ENCODE measurements at places on chromosomes 2 and 18.

- DNase-seq: no peak
Measured at GRCh38 chr2:197137231-197137630, 173.3 kb downstream of the ANKRD44 start.

DNA sequence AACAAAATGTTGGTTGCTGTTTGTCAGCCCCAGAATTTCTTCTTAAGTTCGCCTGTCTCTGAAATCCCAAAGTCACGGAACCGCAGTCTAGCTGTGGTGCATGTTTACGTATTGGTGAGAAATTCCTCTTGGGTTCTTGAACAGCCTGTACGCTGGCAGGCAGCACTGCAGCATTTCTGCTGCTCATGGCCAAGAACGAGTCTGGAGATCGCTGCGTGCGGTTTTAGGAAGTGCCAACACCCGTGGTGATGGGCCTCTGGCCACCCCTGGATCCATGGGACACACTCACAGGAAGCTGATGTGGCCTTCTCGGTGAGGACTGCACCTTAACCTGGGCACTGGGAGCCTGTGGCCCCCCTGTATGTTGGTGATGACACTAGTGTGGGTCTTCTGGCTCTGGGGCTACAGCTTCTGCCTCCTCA lies 23.7 kb downstream of the ASB1 start:
- no peak for DNase-seq

DNA sequence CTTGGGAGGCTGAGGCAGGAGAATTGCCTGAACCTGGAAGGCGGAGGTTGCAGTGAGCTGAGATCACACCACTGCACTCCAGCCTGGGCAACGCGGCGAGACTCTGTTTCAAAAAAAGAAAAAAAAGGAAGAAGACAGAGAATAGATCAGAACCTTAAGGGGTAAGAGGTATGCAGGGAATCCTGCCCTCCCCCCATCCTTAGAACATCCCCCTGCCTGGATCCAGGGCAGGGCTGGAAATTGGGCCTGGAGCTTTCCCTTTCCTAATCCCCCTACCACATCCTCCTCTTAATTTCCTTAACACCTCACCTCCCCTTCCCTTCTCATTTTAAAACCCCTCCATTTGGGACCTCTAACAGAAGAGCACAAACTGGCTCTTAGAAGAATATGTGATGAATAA lies 56.5 kb downstream of the RNU4ATAC start:
- DNase-seq: no peak

DNA sequence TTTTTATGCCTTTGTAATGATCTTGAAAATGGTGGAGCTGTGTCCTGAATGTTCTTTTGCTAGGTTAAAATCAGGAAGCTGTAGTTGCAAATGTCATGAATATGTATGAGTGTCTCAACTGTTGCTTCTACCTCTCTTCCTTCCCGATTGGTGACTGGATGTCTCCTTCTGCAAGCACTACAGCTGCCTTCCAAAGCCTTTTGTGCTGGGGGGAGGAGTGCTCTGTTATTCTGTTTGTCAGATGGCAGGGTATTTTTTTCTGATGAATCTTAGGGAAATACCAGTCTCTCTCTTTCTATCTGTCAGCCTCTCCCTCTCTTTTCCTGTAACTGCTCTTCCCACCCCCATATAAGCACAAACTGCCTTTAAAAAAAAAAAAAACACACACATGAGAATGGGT lies 1396.3 kb upstream of the CELF4 start:
- no peak for DNase-seq

- no peak for DNase-seq
Measured at GRCh38 chr18:61086657-61087056, 246.6 kb upstream of the CDH20 start.

- no peak for DNase-seq
Measured at GRCh38 chr2:69499242-69499641, 62.0 kb upstream of the NFU1 start.

GRCh38 chr18:44954257-44954656 lies 273.6 kb downstream of the SETBP1 start:
- DNase-seq: no peak

- no peak for DNase-seq
Measured at GRCh38 chr18:6382963-6383362, 31.7 kb downstream of the L3MBTL4 start.

GRCh38 chr2:24972315-24972961 lies 683 bp upstream of the DNAJC27 start:
- DNase-seq: no peak

GRCh38 chr2:48210189-48210588 lies 303.9 kb upstream of the FBXO11 start:
- DNase-seq: no peak

GRCh38 chr2:223084873-223085272 lies 32.9 kb downstream of the KCNE4 start:
- no peak for DNase-seq

- DNase-seq: no peak
Measured at GRCh38 chr18:55501579-55501978, 86.4 kb downstream of the TCF4 start.

DNA sequence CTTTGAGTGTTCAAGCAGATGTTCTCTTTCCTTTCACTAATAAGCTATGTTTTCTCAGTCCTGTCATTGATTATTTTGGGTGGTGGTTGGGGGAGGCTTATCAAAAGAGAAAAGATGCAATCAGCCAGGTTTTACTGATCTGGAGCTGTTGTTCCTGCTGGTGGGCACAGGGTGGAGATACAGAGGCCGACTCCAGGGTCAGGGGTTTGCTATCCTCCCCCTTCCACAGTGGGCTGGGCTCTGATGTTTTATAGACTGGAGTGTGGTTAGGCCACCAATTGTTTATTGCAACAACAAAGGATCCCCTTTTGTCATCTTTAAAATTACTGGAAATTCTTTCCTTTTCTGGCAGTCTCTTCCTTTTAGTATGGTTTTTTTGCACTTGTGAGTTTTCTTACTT lies 120.5 kb downstream of the TANC1 start:
- DNase-seq: no peak

DNA sequence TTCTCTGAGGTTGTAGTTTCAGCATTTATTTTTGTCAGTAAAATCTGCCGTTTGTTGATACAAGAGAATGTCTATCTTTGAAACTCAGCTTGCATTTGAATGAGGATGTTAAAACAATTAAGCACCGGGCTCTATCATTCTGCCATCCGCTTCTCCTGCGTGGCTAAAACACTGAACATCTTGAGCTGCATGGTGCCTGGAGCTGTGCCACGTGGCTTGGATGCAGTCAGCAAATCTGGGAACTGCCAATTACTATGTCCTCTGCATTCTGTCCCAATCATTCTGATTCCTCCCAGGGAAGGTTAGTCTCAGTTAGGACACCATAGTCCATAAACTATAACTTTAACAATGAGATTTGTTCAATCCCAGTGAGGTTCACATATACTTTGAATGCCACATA lies 598.4 kb downstream of the FBXO15 start:
- DNase-seq: no peak

DNA sequence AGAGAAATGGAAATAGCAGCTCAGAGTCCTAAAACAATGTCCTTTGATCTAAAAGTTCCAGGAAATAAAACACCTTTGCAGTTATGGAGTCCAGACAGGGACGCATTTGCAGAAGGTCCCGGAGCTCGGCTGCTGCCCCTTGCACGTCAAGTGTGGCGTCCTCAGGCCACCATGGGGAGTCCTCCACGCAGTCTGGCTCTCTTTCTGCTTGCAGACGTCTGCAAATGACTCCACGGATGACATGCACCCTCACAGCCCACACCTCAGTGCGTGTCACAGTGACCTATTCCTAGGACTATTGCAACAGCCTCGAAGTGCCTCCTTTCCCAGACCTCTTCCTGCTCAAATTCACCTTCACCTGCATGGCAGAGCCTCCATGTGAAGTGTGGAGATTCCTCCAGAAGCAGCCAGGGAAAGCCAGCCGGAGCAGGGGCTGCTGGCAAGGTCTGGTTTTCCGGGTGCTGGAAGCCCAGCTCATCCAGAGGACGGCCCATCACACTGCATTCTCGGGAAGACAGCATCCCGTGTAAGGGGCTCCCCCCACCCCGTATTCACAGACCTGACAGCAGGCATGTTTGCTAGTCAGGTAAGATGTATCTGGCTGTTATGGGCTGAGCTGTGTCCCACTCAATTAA lies 137.7 kb downstream of the ASB1 start:
- DNase-seq: no peak

GRCh38 chr2:44291281-44292248 lies 16.3 kb downstream of the SLC3A1 start:
- no peak for DNase-seq

DNA sequence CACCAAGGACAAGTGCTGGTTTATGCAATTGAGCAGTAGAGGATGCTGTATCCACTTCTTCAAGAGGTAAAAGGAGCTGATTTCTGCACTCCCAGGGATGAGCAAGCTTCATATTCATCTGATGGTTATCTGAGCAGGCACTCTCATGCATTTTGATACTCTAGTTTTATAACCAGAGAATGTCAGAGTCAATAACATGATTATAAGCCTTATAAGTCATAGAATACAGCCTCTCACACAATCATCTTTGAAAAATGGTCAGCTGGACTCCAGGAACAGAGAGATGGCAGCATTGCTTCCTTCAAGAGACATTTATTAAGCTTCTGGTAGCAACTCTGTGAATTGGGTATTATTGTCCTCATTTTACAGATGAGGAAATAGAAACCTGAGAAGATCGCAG lies 167.1 kb downstream of the SLC8A1 start:
- DNase-seq: no peak

- DNase-seq: no peak
Measured at GRCh38 chr18:58892488-58892887, 27.8 kb downstream of the ZNF532 start.

DNA sequence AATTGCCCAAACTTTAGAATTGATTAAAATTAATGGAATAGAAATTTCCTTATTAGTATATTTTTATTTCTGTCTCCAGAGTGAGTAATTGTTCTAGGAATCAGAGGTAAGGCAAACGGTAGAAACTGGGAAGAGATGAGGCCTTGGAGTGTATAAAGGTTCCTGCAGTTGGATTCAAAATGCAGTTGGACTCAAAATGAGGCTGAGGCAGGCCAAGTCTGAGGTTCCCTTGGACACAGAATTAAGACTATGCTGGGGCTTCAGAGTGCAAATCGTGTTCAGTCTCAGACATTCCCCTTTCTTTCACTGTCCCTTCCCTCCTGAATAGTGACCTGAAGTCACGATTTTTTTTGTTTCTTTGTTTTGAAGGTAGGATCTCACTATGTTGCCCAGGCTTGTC lies 746.9 kb upstream of the NRXN1 start:
- DNase-seq: no peak

GRCh38 chr18:3691705-3692104 lies 241.7 kb downstream of the TGIF1 start:
- DNase-seq: no peak

DNA sequence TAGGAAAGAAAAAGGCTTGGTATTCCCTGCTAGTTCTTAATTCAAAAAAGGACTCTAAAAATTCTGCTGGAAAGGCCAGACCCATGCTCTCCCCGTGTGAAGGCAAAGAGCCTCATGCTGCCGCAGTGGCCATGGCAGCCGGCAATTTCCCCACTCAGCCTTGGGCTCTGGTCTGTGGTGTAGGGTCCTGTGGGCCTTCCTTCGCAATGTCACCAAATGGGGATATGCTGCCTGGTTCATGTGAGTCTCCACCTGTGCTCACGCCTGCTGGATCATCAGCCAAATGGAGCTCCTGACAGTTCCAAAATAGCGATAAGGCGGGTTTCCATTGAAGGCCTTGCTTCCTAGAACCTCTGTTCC lies 282.8 kb upstream of the ATP5MC3 start:
- no peak for DNase-seq

DNA sequence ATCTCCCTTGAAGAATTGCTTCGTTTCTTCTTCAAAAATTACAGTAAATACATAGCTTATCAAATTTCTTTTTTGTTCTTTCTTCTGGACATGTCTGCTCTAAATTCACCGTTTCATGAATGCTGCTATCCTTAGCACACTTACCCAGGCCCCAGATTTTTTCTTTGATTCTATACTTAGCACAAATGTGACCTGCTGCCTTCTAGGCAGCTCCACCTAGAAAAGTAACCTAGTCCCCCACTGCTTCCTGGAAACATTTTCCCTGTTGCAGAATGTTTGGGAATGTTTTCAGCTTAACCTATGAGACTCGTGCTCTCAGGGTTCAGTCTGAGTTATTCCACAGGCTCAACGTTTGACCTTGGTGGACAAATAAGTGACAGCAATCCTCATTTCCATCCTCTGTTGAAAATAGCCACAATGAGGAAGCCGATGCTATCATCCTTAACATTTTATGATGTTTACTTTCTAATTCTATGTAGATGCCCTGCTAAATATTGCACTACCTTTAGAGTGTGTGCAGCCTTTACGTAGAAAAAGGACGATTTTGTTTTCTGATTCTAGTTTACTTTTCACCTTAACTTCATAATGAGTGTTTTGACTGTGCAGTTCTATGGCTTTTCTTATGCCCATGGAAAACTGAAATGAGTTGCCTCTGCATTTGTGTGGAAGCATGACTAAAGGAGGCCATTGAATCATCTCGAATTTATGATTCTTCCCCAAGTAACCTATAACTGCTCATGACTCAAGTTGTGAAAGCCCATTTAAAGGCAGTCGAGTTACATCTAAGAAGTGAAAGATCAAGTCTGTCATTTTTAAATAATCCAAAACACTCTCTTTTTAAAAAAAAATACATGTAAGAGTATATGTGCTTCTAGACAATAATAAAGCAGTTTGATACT lies 47.7 kb downstream of the TMEM182 start:
- DNase-seq: no peak

DNA sequence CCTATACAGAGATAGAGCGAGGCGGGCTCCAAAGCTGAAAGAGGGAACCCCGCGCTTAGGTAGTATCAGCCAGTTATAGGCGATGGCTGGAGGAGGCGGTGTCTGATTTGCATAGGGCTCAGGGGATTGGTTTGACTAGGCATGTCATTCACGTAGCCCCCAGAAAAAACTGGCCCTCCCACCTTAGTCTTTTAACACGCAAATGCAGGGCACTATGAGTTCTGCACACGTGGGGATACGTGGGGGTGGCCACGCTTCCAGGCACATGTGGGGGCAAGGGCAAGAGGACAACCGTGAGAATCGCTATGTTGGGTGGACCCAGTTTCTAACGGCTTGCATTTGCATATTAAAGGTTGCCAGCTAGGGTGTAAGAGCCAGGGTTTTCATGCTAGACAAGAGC lies 56.7 kb upstream of the MSTN start:
- peak; percentile 36 for DNase-seq

- no peak for DNase-seq
Measured at GRCh38 chr2:240048237-240048636, 5.1 kb downstream of the OR6B3 start.

DNA sequence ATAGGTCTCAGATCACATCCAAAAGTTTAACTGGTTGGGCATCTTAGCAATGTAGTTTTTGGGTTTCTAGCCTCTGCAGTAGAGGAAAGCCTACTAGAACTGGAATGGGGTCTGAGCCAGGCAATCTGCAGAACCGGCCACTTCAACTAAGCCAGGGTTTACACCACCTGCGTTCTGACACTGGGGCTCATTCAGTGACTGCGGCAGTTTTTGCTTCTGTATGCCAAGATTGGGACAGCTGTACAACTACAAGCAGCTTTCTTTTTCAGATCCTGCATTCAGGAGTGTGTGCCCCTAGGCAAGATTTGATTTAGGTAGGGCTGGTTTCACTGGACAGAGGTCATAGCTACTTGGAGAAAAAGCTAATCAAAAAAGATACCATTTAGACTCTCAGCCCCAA lies 43.7 kb upstream of the IGFBP5 start:
- no peak for DNase-seq

GRCh38 chr2:237118025-237118424 lies 32.3 kb downstream of the COPS8 start:
- no peak for DNase-seq
